Omental fat pad (tissue), 4 donors: ENCODE measurements at places on chromosomes 1 and 21.

DNA sequence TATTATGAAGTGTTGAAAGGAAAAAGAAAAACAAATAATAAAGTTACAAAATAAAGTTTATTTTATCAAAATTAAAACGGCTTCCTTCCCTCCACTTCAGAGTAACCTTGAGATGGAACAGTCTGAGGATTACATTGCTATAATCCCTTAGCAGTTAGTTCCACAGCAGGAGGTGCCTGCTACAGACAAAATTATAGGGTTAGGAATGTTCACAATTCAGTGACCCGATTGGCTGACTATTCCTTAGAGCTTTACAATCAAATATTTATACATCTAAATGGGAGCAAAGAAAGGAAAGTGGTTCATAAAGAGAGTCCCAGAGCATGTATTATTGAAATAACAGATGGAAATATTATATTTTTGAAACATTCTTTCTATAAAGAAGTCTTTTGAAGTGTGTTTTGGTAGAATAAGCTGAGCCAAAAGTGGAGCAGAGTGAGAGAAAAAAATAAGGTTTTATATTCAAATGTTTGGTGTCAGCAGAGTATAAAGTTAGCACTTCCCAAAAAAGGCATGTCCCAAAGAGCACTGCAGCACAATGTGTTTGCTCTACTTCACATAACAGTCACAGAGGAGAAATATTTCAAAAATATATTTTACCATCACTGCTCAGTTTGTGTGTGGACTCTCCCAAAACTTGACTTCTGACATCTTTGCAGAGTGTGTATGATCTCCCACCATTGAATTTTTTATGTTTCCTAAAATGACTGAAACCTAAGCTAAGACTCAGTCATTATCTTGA, 71.4 kb upstream of the GORAB start:
- DNase-seq = no peak

GRCh38 chr1:204335085-204335484, 24.6 kb downstream of the PLEKHA6 start:
- no peak for DNase-seq

- DNase-seq = no peak
Measured at GRCh38 chr1:151406176-151406575, 6.8 kb downstream of the PSMB4 start.

DNA sequence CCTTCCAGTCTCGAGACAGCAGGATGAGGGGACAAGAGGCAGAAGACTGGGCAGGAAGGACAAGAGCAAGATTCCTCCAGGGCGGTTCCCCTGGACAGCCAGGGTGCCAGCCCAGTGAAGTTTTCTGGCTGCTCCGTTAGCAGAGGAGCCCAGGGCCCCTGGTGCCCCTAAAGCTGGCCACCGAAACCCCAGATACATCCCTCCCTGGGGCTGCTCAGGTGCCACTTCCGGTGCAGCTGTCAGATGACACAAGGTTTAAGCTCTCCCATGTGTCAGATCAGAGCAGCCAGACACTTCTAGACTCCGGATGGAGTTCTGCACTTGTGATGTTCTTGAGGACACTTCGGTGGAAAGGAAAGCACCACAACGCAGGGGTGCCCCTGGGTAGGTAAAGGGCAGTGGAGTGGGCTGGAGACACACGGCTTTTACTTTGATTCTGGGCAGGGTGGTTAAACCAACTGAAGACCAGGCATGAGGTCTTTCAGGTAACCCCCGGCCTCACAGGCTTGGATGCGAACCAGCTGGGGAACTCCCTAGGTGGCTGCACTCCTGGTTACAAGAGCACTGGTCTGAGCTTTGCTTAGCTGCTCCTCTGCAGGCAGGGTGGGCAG, 85.7 kb downstream of the ITPKB start:
- DNase-seq = no peak

GRCh38 chr1:48654606-48655210, 122.0 kb downstream of the BEND5 start:
- no peak for DNase-seq

GRCh38 chr1:67588178-67588855, 96.7 kb upstream of the GADD45A start:
- DNase-seq = no peak

GRCh38 chr1:117671781-117672501, 66.1 kb downstream of the TENT5C start:
- no peak for DNase-seq

GRCh38 chr1:153929981-153930948, 7.5 kb upstream of the GATAD2B start:
- DNase-seq = no peak

GRCh38 chr1:52142220-52143183, 613 bp downstream of the ZFYVE9 start:
- DNase-seq = no peak

GRCh38 chr1:235735621-235736020, 86.0 kb upstream of the GNG4 start:
- DNase-seq = no peak

DNA sequence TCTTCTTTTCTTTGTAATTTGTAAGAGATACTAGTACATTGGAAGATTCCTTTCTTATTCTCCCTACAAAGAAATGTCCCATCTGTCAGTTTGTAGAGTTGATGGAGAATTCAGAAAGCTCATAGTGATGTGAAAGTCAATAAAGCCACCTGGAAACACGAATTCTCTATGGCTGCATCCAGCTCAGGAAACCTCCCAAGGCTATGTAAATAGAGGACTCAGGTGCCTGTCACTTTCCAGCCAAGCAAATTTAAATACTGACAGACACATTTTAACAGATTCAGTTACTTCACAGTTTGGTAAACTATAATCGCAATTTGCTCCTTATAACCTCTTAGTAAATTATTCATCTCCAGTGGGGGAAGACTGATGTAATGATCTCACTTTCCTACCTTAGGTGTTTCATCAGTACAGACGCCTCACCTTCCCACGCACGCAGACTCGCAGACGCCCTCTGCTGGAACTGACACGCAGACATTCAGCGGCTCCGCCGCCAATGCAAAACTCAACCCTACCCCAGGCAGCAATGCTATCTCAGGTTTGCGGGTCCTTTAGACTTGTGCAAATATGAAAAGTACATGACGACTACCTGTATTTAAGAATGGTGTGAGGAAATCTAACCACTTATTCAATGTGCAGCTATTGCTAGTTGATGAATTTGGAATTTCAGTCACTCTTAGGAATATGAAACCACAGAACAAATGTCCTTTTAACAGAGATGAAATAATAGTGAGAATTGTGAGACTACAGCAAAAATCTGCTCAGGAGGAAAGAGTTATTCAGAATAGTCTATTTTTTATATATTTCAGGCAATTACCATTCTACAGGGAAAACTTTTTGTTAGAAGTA, 60.6 kb downstream of the PTPRC start:
- no peak for DNase-seq

DNA sequence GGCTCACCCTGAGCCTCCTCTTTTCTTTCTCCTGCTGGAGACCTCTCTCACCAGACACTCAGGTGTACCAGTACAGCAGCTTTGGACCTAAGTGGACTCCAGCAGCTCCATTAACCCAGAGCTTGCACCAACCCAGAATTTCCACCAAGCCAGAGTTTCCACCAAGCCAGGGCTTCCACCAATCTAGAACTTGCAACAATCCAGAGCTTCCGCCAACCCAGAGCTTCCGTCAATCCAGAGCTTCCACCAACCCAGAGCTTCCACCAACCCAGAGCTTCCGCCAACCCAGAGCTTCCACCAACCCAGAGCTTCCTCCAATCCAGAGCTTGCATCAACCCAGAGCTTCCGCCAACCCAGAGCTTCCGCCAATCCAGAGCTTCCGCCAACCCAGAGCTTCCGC, 23.2 kb downstream of the CRYAA start:
- DNase-seq = no peak

DNA sequence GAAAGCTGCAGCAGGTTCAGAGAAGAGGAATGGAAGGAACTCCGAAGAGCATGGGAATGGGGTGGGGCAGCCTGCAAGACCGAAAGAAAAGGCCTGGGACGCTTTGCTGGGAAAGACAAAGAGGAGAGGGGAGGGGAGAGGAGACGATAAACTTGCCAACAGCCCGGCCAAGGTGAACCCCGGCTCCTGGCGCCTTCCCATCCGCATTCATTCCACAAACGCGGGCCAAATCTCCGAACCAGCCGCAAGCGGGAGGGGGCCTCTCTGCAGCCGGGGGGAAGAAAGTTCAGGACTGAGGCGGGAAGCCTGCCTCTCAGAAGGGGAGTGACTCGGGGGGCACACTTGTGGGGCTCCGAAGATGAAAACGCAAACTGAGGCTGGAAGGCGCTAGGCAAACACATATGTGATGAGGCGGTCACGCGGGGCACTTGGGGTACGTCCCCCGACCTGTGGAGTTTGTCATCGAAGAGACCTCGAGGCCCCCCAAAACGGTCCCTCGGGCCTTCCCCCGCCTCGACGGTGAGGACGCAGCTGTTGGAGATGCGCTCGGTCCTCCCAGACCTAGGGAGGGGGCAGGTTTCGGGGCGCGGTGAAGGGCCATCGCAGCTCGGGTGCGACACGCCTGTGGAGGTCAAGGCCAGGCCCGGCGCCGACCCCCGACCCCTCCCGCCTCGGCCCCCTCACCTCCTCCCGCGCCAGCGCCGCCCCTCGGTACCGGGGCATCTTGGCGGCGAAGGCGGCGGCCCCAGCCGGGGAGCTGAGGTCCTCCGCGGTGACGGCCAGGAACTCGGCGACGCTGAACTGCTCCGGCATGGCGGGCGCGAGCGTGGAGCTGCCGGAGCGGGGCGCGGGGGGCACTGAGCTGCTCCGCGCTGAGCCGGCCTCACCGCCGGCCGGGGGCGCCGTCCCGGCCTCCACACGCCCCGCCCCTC, at the start of gene ASAP3:
Gene ASAP3 (minus strand): TSS at position 859 of the 932 bp plus-strand sequence. CDS start 46 bp downstream, at position 813.
- no peak for DNase-seq

DNA sequence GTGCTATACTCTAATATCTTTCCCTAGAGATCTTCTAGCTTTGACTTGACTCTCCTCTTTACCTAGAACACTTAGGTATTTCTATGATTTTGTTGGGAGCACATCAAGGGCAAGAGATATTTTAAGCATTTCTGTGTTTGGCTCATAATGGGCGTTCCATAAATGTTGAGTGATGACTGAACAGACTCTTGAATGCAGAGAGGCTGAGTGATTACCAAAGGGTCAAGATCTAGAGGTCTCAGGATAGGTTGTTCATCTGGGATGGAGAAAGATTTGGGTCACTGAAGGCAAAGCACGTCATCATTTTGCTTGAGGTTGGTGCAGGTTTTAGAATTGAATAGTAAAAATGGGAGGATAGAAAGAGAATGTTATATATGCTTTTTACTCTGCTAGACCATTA, 705.4 kb upstream of the B3GALT2 start:
- DNase-seq = no peak

DNA sequence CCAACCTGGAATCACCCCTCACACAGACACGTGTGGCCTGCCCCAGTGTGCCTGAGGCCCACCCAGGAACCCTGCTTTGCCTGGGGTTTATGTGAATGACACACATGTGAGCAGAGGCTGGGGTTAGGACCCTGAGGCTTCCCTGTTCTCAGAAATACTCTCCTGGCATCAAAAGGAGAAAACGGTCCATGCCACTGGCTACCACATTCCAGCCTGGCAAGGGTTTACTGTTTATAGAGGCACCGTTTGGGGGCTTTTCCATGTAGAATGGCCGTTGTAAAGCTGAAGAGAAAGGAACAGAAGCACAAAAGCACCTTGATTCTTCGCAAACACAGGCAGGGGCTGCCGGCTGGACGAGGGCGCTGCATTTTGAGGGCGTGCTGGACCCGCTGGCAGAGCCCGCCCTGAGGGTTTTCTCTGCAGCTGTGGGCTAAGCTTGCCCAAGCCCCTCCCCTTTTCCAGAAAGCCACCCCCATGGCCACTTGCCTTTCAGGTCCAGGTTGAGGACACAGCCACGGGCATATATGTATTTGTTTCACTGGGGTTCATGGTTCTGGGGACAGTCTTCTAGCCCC, 13.0 kb downstream of the TFF3 start:
- no peak for DNase-seq

GRCh38 chr1:204678721-204679475, 6.6 kb downstream of the LRRN2 start:
- DNase-seq = no peak

- DNase-seq = no peak
Measured at GRCh38 chr1:2322581-2323211, 68.7 kb downstream of the MORN1 start.

DNA sequence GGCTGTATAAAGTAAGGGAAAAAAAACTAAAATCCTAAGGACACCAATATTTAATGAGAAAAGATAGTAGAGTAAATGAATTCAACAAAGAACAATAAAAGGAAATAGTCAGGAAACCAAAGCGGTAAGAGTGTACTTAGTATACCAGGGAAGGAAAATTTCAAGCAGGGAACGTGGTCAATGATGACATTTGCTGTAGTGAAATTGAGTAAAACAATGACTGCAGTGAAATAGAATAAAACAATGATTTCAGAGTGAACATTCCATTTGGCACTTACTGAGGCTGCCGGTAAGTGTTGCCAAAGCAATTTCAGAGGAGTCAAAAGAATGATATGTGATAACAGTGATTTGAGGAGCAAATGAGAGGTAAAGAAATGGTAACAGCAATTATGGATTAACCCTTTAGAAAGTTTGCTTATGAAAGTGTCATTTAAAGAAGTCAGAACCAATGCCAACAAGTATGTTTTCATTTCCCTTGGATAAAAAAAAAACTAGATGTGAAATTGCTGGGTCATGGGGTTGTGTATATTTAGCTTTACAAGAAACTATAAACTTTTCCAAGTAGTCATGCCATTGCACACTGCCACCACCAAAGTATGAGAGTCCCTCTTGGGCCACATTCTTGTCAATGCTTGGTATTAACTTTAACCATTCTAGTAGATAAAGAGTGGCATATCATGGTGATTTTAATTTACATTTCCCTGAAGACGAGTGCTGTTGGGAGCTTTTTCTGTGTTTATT, 50.5 kb downstream of the VCAM1 start:
- DNase-seq = no peak

DNA sequence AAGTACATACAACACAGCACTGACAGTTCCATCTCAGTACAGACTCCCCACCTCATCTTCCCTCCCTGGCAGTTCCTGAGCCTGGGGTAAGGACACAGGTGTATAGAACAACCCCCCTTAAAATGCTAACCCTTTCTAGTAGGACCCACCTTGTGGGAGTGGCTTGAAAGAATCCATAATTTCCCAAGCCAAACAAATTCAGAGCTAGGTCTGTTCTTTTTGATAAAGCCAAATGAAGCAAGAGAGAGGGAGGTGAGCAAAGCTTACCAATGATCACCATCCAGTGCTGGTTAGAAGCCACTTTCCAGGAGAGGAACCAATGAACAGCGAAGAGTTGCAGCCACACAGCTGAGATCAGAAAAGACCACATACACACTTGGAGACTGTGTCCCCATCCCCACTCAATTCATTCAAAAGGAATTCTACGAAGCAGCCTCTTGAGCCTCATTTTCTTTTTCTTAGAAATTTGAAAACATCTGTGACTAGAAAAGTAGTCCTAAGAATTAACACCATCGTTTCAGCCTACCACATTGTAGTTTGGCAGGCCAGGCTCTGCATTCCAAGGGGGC, 9.2 kb downstream of the UBE2Q1 start:
- no peak for DNase-seq

DNA sequence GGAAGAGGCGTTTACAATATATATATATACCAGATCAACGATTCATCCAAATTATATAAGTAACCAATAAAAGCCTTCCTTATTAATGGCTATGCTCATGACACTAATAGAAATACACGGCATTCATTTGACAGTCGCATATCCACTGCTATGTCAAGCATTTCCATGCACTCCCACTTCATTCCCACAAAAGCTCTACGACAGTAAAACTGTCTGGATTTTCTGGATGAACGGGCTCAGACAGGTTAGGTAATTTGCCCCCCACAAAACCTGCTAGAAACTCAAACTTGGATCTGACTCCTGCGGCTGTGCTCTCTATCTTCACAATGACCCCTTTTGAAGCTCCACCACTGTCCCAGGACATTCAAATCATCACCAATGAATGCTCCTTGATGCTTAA, 11.4 kb downstream of the DNAJC11 start:
- no peak for DNase-seq

GRCh38 chr1:42756956-42757891, 9.6 kb downstream of the P3H1 start:
- no peak for DNase-seq
